Spleen (tissue), 13 donors: ENCODE measurements at places on chromosomes 2 and 18.

- DNase-seq, result no peak
These were observed 180.2 kb upstream of the DOK6 start for GRCh38 chr18:69220529-69220928.

DNA sequence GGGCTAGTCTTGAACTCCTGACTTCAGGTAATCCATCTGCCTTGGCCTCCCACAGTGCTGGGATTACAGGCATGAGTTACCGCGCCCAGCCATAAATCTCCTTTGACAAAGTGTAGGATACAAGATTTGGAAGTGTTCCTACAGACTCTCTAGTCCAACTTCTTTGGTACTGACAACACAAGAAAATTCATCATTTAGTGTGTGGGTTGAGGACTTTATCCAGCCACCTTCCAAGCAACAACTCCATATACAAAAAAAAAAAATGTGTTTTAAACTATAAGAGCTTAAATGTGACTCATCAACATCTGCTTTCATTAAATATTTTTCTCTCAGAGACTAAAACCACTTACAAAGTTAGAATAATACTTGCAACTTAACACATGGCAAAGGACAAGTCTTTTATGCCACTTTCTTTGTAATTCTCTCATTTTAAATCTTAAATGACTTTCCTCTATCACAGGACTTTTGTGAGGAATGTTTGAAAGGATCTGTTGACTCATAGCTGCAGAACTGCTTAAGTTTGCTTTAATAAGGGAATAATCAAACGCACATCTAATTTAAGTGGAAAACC lies 46.2 kb upstream of the ITGAV start:
- no peak for DNase-seq

DNA sequence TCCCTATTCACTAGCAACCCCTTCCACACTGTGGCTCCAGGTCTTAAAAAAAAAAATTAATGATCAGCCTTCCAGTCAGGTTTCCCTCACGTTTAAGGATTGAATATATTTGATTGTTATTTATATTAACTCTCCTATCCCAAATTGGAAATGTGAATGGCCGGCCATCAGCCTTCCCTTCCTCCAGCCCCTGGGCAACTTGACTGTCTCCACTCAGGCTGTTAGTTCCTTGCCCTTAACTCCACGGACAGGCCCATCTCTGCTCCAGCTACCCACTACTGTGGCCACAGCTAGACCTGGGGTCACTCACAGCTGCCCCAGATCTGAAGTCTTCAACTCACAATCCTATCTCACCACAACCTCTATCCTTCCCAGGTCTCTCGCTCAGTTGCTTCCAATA lies 39.9 kb downstream of the THOC1 start:
- DNase-seq, result no peak

GRCh38 chr2:172425336-172425735 lies 2.0 kb upstream of the ITGA6 start:
- DNase-seq, result no peak

GRCh38 chr18:8800445-8800844 lies 95.1 kb downstream of the MTCL1 start:
- DNase-seq, result no peak

DNA sequence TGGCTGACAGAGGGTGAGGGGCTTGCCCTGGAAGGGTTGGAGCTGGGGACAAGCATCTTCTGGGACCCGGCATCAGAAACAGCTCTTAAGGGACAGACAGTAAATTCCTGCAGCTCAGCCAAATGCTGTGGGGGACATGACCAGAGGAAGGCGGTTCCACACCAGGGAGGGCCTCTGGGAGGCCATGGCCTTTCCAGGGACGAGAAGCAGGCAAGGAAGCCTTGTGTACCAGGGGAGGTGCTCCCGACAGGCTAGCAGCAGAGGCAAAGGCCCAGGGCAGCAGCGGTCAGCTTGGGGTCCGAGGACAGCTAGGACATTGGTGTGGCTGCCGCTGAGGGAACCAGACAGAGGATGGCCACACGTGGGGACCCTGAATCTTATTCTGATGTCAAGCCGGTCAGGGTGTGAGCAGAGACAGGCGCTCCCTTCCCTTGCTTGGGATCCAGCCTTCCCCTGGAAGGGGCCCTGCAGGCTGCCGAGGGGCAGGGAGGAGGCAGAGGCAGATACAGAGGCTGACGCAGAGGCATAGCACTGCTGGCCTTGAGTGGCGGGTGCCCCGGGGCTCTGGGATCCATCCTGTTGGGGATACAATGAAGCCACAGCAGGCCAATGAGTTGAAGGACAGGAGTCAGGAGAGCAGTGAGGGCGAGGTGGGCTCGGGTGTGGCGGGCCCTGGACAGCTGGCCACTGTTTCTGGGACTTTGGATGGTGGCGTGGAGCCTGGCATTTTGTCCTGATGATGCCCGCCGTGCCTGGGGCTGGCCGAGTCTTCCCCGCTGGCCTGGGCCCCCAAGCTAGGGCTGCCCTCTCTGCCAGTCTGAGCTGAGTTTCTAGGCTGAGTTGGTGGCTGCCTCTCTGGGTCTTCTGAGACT lies 64.1 kb upstream of the GPC1 start:
- no peak for DNase-seq
